Lung (tissue), 17 donors: ENCODE measurements at places on chromosomes 1 and 21. TPM values are rescaled to one million over a fixed set of nuclear protein-coding genes. Genes with fewer than 3 reads are reported as not detected.

DNA sequence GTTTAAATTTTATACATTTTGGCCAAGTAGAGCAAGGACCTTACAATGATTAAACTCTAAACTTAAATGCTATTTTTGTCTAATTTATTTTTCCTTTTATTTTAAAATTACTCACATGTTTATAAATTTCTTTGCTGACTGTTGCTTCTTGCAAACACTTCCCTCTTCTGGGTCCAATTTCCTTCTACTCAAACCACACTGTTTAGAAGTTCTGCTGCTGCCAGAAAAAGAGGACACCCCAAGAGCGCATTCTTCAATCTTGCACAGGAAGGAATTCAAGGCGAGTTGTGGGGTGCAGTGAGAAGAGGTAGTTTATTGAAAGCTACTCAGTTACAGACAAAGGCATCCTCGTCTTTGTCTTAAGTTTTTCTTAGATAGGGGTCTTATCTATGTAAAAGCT is 88.5 kb upstream of the NEK7 start:
- H3K4me3 ChIP-seq, result no peak overlapping the region
- H3K27ac ChIP-seq, result no peak overlapping the region
- no peaks in the 10 kb centered on the region for H3K36me3 ChIP-seq
- no peaks in the 10 kb centered on the region for H3K27me3 ChIP-seq
- DNase-seq, result no peak
- no peaks in the 10 kb centered on the region for H3K4me1 ChIP-seq

DNA sequence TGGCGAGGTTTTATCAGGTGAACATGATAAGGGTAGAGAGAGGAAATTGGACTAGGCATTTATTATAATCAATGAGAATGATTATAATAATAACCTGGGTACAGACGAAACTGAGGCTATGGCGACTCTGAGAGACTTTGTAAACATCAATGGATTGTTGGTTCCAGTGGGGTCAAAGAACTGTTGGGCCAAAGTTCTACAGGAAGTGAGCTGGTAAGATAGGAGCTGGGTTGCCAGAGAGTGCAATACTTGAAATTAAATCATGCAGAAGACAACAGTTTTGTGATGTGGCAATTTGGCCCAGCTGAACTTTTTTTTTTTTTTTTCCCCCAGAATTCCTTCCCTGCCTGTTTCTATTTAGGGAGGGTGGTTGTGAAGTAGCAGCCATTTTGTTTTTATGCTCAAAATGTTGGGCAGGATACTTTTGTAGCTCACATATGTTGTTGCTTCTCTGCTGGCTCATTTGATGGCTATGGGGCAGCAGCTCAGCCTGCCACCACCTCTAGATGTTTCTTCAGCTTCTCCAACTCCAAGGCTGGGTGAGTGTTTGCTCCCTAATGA is 286.5 kb upstream of the B3GALT2 start:
- H3K4me3 ChIP-seq, result no peak overlapping the region
- no peaks in the 10 kb centered on the region for H3K4me1 ChIP-seq
- no peaks in the 10 kb centered on the region for H3K36me3 ChIP-seq
- no peak overlapping the region for H3K27ac ChIP-seq
- H3K27me3 ChIP-seq, result no peaks in the 10 kb centered on the region

DNA sequence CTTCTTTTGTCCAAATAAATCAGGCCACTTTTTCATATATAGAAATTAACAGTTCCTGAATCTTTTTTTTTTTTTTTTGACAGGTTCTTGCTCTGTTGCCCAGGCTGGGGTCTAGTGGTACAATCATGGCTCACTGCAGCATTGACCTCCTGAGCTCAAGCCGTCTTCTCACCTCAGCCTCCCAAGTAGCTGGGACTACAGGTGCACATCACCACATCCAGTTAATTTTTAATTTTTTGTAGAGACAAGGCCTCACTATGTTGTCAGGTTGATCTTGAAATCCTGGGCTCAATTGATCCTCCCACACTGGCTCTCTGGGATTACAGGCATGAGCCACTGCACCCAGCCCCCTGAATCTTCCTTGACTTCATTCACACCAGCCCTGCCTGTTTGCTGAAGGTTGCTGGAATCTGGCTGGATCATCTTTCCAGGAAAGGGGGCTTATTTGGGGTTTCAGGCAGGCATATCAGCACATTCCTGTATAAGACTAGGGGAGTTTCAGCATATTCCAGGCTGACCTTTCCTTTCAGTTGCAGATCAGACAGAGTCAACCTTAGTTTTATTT is 78.2 kb upstream of the ARHGAP29 start:
- no peak overlapping the region for H3K27ac ChIP-seq
- no peaks in the 10 kb centered on the region for H3K4me1 ChIP-seq
- no peaks in the 10 kb centered on the region for H3K27me3 ChIP-seq
- H3K4me3 ChIP-seq, result no peak overlapping the region

GRCh38 chr1:115710859-115711624 is 57.5 kb downstream of the CASQ2 start:
- no peak for DNase-seq
- no peaks in the 10 kb centered on the region for H3K27me3 ChIP-seq
- H3K27ac ChIP-seq, result no peak overlapping the region
- H3K4me1 ChIP-seq, result peaks cover 9% of the 10 kb centered on the region

GRCh38 chr21:27722095-27722494 is 755.2 kb upstream of the ADAMTS5 start:
- no peak for DNase-seq
- H3K27me3 ChIP-seq, result no peaks in the 10 kb centered on the region
- H3K4me3 ChIP-seq, result no peak overlapping the region
- H3K27ac ChIP-seq, result no peak overlapping the region
- H3K4me1 ChIP-seq, result peaks cover 3% of the 10 kb centered on the region

DNA sequence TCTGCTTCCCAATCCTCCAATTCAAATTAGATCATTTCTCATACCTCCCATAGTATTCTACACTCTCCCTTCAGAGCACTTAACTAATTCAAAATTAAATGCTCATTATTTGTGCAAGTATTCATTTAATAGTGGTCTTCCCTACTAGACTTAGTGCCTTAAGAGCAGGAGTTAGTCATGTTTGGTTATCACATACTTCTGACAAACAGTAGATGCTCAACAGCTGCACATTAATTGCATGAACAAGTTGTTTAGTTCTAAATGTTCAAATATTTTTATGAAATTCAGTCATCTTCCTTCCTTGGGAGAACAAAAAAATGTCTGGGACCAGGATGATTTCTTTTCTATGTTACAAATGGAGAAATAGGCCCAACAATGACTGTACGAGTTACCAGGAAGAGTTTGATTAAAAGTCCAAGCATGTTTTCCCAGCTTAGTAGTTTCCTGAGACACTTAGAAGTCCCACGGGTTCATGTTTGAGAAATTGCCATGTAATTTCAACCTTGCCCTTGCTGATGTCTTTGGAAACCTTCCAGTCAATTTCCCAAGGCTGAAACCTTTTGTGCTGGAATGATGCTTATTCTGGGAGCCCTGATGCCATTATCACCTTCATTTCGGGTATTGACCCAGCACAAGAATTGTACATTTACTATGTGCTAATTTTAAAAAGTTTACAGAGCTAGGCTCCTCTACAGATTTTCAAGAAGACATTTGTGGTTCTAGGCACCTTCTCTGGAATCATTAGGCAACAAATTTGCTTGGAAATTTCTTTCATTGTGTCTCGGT is 437.9 kb upstream of the PLXNA2 start:
- no peaks in the 10 kb centered on the region for H3K27me3 ChIP-seq
- H3K4me1 ChIP-seq, result peaks cover 2% of the 10 kb centered on the region
- no peak overlapping the region for H3K27ac ChIP-seq
- no peaks in the 10 kb centered on the region for H3K36me3 ChIP-seq

GRCh38 chr1:204834752-204835151 is 35.9 kb upstream of the NFASC start:
- H3K36me3 ChIP-seq, result no peaks in the 10 kb centered on the region
- no peaks in the 10 kb centered on the region for H3K4me1 ChIP-seq
- no peak overlapping the region for H3K4me3 ChIP-seq
- no peak overlapping the region for H3K27ac ChIP-seq

DNA sequence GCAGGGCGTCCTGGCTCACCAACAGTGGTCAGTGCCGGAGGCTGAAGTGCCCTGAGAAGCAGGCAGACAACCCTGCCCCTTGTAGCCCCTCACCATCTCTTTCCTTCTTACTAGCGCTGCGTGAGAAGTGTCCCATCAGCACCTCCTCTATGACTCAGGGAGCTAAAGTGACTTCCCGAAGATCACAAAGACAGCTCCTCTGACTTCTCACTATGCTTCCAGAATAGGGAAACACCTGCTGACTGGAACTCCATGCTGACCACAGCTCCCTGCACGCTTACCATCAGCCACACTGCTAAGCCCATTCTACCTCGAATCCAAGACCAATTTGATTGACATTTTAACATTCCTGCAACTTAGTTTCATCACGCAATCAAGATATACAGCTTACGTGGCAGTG is 92.8 kb downstream of the JAK1 start:
- no peak overlapping the region for H3K27ac ChIP-seq
- H3K36me3 ChIP-seq, result peaks cover 53% of the 10 kb centered on the region
- no peak for DNase-seq

- peak overlapping the region; percentile 45 for H3K27ac ChIP-seq
- H3K4me3 ChIP-seq, result no peak overlapping the region
- DNase-seq, result no peak
- H3K36me3 ChIP-seq, result peaks cover 16% of the 10 kb centered on the region
These were observed 18.4 kb downstream of the GNB1 start for GRCh38 chr1:1872329-1872994.

DNA sequence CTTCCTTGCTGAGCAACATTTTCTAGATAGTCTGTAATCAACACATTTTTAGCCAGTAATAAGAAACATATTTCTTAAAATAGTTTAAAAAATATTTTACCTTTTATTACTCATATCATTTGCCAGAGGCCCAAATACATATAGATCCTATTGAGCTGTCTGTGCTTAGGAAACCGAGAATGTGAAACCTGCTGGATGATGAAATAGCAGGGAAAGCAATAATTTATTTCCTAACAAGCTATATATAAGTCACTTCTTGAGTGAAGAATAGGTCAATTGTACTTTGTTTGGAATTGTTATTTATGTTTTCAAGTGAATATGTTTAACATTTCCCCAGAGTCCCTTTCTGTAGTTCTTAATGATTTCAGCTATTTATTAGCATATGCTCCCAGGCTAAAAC is 339.9 kb upstream of the TMPRSS15 start:
- H3K27me3 ChIP-seq, result no peaks in the 10 kb centered on the region
- no peak for DNase-seq
- no peaks in the 10 kb centered on the region for H3K36me3 ChIP-seq
- H3K27ac ChIP-seq, result no peak overlapping the region
- no peaks in the 10 kb centered on the region for H3K4me1 ChIP-seq

DNA sequence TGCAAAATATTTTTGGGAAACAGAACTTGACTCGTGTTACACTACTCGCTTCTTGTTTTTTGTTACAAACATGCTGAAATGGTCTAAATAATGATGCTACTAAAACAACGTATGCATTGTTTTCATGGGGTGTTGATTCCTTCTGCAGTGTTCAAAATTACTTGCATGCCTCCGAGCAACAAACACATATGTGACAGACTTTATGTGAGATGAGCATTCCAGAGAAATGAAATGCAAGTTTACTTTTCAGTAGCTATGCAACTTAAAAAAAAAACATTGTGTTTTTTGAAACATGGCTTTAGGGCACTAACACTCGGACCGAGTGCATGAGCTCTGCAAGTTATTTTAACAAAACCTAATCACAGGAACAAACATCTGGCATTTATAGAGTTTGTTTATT is 84.8 kb downstream of the CAMTA1 start:
- no peaks in the 10 kb centered on the region for H3K4me1 ChIP-seq
- peak; percentile 20 for DNase-seq
- H3K27ac ChIP-seq, result no peak overlapping the region
- H3K4me3 ChIP-seq, result no peak overlapping the region
- no peaks in the 10 kb centered on the region for H3K36me3 ChIP-seq

- peak; percentile 73 for DNase-seq
- H3K4me1 ChIP-seq, result peaks cover 36% of the 10 kb centered on the region
- peak overlapping the region; percentile 59 for H3K27ac ChIP-seq
- H3K36me3 ChIP-seq, result peaks cover 6% of the 10 kb centered on the region
- no peak overlapping the region for H3K4me3 ChIP-seq
- no peaks in the 10 kb centered on the region for H3K27me3 ChIP-seq
These were observed 22.7 kb downstream of the SLX9 start for GRCh38 chr21:44962403-44962966.

DNA sequence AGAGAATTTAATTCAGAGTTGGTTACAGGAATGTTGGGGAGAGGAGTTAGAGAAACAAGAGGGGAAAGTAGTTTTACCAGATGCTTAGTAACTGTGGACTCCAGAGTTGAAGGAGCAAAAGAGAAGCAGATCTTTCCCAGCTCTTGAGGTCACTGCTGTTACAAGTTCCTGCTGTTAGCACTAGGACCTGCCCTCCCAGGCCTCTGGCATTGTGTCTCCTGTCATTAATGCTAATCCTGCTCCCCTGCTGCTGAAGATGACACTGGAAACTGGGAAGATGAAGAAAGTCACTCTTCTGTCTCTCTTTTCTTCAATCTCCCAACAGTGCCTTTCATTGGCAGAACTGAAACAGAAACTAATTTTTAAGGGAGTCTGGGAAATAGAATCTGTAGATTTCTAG is 845.6 kb downstream of the ADGRL2 start:
- H3K27ac ChIP-seq, result no peak overlapping the region
- H3K27me3 ChIP-seq, result no peaks in the 10 kb centered on the region
- no peaks in the 10 kb centered on the region for H3K36me3 ChIP-seq
- no peaks in the 10 kb centered on the region for H3K4me1 ChIP-seq

DNA sequence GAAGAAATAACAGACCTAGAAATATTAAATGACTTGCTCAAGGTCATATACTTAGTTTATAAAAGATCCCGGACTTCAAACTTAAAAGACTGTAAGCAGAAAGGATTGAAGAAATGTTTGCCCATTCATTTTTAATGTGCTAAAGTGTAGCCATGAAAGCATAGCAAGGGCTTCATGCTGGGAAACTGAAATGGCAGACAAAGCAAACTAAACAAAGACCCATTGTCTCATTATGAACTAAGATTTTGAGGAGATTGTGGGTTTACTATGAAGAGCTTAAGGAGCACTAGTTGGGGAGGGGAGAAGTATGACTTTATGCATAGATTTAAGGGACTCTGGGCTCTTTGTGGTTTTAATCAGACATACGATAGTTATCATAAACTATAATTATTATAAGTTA is 26.3 kb downstream of the ADAMTS1 start:
- H3K4me3 ChIP-seq, result no peak overlapping the region
- H3K4me1 ChIP-seq, result peaks cover 1% of the 10 kb centered on the region
- no peak overlapping the region for H3K27ac ChIP-seq
- H3K27me3 ChIP-seq, result no peaks in the 10 kb centered on the region
- DNase-seq, result no peak

GRCh38 chr21:42835211-42835610 is 44.1 kb downstream of the WDR4 start:
- peaks cover 9% of the 10 kb centered on the region for H3K36me3 ChIP-seq
- DNase-seq, result no peak
- H3K27ac ChIP-seq, result no peak overlapping the region
- H3K4me3 ChIP-seq, result no peak overlapping the region

GRCh38 chr1:115116512-115116911 is 27.2 kb upstream of the TSPAN2 start:
- H3K36me3 ChIP-seq, result no peaks in the 10 kb centered on the region
- DNase-seq, result no peak
- H3K27ac ChIP-seq, result no peak overlapping the region
- no peaks in the 10 kb centered on the region for H3K4me1 ChIP-seq

GRCh38 chr1:184170719-184171118 is 119.2 kb downstream of the TSEN15 start:
- H3K4me3 ChIP-seq, result no peak overlapping the region
- H3K36me3 ChIP-seq, result no peaks in the 10 kb centered on the region
- H3K4me1 ChIP-seq, result no peaks in the 10 kb centered on the region
- no peak overlapping the region for H3K27ac ChIP-seq
- DNase-seq, result no peak

Gene RGS4
- total RNA-seq, result 0.43 TPM

Gene CSMD2
- total RNA-seq, result 1.2 TPM

Gene FAM177B
- total RNA-seq, result 0.54 TPM

Gene KAZN
- total RNA-seq, result 12.9 TPM

Gene RAB3GAP2
- 36.9 TPM for total RNA-seq

Gene FNDC5
- total RNA-seq, result 0.18 TPM

Gene SMCP
- not detected for total RNA-seq
